ENCODE measurements at places on chromosomes 2 and 18. TPM values are rescaled to one million over a fixed set of nuclear protein-coding genes. Genes with fewer than 3 reads are reported as not detected.

ELOA2 gene
- total RNA-seq, result not detected

VWC2L gene
- total RNA-seq, result not detected

DNA sequence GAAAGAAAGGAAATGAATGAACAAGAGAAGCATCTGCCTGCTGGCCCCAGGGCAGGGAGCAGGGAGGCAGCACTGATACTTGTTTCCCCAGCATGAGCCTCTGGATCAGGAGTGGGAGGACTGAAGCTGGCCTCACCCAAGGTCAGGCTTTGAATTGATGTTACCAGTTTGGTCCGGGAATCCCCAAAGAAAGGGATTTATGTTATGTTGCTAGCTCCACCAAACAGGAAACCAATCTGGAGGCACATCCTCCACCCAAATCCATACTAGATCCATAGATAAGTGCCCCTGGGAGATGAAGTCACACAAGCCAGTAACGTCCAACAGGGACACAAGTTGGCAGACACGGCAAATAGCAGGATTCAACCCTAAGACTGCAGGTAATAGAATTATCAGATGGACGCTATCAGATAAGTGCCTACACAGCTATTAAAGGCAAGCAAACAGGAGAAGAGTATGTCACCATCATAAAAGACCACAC is 85.9 kb downstream of the MTCL1 start:
- no peak overlapping the region for H3K4me3 ChIP-seq
- H3K36me3 ChIP-seq, result no peaks in the 10 kb centered on the region
- H3K27ac ChIP-seq, result no peak overlapping the region
- H3K4me1 ChIP-seq, result no peaks in the 10 kb centered on the region

PDCD1 gene
- 0.07 TPM for total RNA-seq

DNA sequence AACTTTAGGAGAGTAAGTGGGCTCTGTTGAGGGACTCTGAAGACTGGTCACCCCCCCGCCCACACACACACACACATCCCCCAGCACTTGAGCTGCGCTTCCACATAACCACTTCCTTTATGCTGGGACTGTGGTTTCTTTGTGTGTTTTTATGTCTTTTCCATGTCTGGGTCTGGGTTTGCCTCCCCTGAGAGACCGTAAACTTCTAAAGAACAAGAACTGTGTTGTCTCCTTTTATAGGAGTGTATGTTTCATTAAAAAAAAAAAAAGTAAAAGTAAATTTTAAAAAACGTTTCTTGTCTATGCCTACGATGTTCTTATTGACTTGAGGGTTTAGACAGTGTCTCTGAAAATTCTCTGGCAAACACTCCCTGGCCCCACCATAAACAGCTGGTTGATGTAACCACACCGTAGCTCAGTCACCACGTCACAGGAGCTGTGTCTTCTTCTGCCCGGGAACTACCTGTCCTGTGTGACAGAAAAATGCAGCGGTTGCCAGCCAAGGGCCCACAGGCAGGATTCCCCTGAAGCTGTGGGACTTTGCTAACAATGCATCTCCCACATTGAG is 68.0 kb downstream of the KLHL29 start:
- no peaks in the 10 kb centered on the region for H3K36me3 ChIP-seq
- peaks cover 26% of the 10 kb centered on the region for H3K4me1 ChIP-seq
- no peaks in the 10 kb centered on the region for H3K27me3 ChIP-seq
- DNase-seq, result no peak
- H3K27ac ChIP-seq, result no peak overlapping the region
- no peak overlapping the region for H3K4me3 ChIP-seq

ANKRD29 gene
- total RNA-seq, result not detected

GRCh38 chr18:59555995-59556659 is 141.1 kb downstream of the CCBE1 start:
- H3K27ac ChIP-seq, result no peak overlapping the region
- H3K36me3 ChIP-seq, result no peaks in the 10 kb centered on the region
- H3K4me3 ChIP-seq, result no peak overlapping the region
- H3K4me1 ChIP-seq, result no peaks in the 10 kb centered on the region

PCARE gene
- total RNA-seq, result not detected

TP53I3 gene
- 3.4 TPM for total RNA-seq

KIAA2012 gene
- total RNA-seq, result 0.89 TPM

MORN2 gene
- total RNA-seq, result 13.5 TPM

SERPINB3 gene
- not detected for total RNA-seq

DNA sequence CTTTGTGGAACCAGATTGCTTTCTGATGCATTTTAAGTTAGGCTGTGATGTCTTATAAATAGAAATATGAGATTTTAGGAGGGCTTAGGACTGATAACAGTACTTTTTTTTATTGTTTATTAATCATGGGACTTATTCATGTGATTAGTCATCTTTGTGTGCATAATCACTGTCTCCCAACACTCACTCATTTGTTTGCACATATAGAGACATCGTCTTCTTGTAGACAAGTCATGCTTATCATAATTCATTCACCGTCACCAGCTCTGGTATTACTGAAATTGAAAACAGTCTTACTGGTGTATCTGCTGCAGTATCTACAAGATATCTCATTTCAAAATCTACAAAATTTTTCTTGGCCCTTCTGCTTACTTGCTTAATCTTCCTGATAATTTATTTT is 45.8 kb downstream of the WDR7 start:
- DNase-seq, result no peak
- no peaks in the 10 kb centered on the region for H3K4me1 ChIP-seq
- no peaks in the 10 kb centered on the region for H3K27me3 ChIP-seq
- H3K36me3 ChIP-seq, result no peaks in the 10 kb centered on the region
- no peak overlapping the region for H3K27ac ChIP-seq
- no peak overlapping the region for H3K4me3 ChIP-seq

- no peak overlapping the region for H3K27ac ChIP-seq
- H3K27me3 ChIP-seq, result no peaks in the 10 kb centered on the region
- no peak for DNase-seq
Measured at GRCh38 chr18:22344908-22345670, 72.6 kb downstream of the CTAGE1 start.

ACADL gene
- not detected for total RNA-seq

CMPK2 gene
- 26.6 TPM for total RNA-seq

DNA sequence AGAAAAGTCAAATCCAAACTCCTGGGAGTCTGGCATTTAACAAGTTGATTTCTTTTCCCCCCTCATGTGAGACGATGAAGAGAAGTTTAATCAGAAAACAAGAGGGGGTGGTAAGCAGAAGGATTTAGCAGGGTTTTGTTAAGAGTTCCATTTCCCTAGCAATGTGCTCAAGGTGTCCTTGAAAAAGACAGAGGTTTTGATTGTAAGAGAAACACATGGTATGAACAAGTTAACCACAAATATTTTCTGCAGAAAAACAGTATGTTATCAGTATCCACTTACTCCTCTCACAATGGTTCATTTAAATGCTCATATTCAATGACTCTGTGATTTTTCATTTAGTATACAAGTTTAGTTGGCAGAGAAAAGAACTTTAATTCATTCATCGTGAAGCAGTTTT is 26.8 kb downstream of the LAMA1 start:
- no peaks in the 10 kb centered on the region for H3K36me3 ChIP-seq
- no peaks in the 10 kb centered on the region for H3K27me3 ChIP-seq
- DNase-seq, result no peak
- no peak overlapping the region for H3K27ac ChIP-seq

DNA sequence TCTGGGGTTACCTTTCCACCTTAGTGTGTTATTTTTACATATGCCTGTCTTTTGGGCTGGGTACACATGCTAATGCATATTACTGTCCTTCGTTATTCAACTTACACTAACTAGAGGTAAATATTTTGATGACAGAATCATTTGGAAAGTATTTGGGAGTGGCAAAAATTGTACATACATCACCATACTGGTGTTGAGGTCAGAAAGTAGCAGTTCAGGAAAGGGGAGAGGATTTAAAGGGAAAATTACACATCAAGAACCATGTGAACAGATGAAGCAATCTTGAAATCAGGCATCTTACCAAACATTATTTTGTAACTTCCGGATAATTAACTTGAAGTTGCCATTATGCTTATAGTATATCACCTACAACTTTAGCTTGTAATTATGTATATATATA is 379.7 kb downstream of the RND3 start:
- DNase-seq, result no peak
- no peaks in the 10 kb centered on the region for H3K36me3 ChIP-seq
- no peak overlapping the region for H3K27ac ChIP-seq
- no peaks in the 10 kb centered on the region for H3K4me1 ChIP-seq

GRCh38 chr18:6752202-6752860 is 22.8 kb downstream of the ARHGAP28 start:
- H3K27ac ChIP-seq, result no peak overlapping the region
- H3K27me3 ChIP-seq, result no peaks in the 10 kb centered on the region
- no peaks in the 10 kb centered on the region for H3K36me3 ChIP-seq
- no peak for DNase-seq

GYPC gene
- 156 TPM for total RNA-seq

- DNase-seq, result no peak
- no peak overlapping the region for H3K27ac ChIP-seq
- H3K4me3 ChIP-seq, result no peak overlapping the region
- H3K4me1 ChIP-seq, result peaks cover 3% of the 10 kb centered on the region
- no peaks in the 10 kb centered on the region for H3K27me3 ChIP-seq
Measured at GRCh38 chr2:54604871-54605270, 118.6 kb upstream of the EML6 start.

- H3K36me3 ChIP-seq, result no peaks in the 10 kb centered on the region
- DNase-seq, result no peak
- H3K4me3 ChIP-seq, result no peak overlapping the region
- no peaks in the 10 kb centered on the region for H3K27me3 ChIP-seq
Measured at GRCh38 chr18:44815108-44815507, 134.4 kb downstream of the SETBP1 start.

TMEM247 gene
- not detected for total RNA-seq

- H3K4me1 ChIP-seq, result no peaks in the 10 kb centered on the region
- H3K27me3 ChIP-seq, result no peaks in the 10 kb centered on the region
- no peak for DNase-seq
- H3K36me3 ChIP-seq, result no peaks in the 10 kb centered on the region
Measured at GRCh38 chr2:237731663-237732062, 66.9 kb upstream of the RBM44 start.

- DNase-seq, result no peak
- no peak overlapping the region for H3K27ac ChIP-seq
- H3K27me3 ChIP-seq, result no peaks in the 10 kb centered on the region
- no peaks in the 10 kb centered on the region for H3K36me3 ChIP-seq
Measured at GRCh38 chr2:168050377-168050776, 197.0 kb downstream of the STK39 start.

UGGT1 gene
- 74.3 TPM for total RNA-seq

- H3K27ac ChIP-seq, result no peak overlapping the region
- no peak overlapping the region for H3K4me3 ChIP-seq
- peaks cover 11% of the 10 kb centered on the region for H3K4me1 ChIP-seq
- DNase-seq, result no peak
- no peaks in the 10 kb centered on the region for H3K27me3 ChIP-seq
Measured at GRCh38 chr2:57880967-57881366, 165.6 kb upstream of the VRK2 start.

- no peak overlapping the region for H3K4me3 ChIP-seq
- H3K4me1 ChIP-seq, result peaks cover 7% of the 10 kb centered on the region
Measured at GRCh38 chr2:143398781-143399180, 269.6 kb downstream of the ARHGAP15 start.

SERPINB12 gene
- total RNA-seq, result not detected

RMDN2 gene
- 2.5 TPM for total RNA-seq

DNA sequence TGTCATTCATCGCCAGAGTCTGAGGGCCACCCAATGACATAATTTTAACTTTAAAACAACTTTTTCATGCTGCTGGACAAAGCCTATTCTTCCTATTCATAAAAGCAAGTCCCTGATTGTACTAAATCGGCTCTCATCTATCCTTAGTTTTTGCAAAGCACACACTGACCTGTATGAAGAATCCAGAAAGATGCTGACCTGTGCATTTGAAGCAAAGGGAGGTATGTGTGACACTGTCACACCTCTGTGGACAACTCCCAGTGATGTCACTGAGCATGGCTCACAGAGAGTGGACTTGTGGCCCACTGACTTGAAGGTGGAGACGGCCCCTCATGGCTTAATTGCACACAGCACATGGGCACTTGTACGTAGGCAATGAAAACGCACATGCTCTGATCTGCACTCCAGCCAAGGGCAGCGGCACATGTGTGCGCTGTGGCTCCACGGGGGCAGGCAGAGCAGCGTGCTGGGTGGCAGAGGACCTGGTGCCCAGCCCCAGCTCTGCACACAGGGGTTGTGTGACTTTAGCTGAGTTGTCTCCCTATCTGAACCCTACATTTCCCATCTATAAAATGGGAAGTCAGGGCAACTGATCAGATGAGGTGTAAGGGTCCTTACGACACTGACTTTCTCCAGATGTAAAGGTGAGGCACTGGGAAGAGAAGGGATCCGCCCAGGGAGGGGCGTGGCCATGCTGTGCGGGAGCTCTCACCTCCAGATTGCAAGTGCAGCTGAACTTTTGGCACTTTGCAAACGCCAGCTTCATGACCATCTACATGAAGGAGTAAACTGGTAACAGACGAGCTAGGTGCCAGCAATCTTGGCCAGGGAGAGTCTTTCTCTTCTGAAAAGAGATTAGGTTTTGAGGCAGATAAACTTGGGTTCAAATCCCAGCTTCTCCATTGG is 14.3 kb upstream of the ODC1 start:
- no peaks in the 10 kb centered on the region for H3K36me3 ChIP-seq
- H3K4me1 ChIP-seq, result no peaks in the 10 kb centered on the region
- no peak overlapping the region for H3K4me3 ChIP-seq
- no peaks in the 10 kb centered on the region for H3K27me3 ChIP-seq
- no peak overlapping the region for H3K27ac ChIP-seq

DNA sequence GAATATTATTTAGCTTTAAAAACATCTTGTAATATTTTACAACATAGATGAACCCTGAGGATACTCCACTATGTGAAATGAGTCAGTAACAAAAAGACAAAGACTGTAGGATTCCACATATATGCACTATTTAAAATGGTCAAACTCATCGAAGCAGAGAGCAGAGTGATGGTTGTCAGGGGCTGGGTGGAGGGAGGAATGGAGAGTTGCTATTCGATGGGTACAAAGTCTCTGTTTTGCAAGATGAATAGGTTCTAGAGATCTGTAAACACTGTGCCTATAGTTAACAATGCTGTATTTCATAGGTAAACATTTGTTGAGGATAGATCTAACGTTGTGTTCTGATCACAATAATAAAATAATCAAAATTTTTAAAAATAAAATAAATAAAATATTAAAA is 1675.9 kb upstream of the CELF4 start:
- DNase-seq, result no peak
- H3K27ac ChIP-seq, result no peak overlapping the region
- no peaks in the 10 kb centered on the region for H3K4me1 ChIP-seq
- no peak overlapping the region for H3K4me3 ChIP-seq

DNA sequence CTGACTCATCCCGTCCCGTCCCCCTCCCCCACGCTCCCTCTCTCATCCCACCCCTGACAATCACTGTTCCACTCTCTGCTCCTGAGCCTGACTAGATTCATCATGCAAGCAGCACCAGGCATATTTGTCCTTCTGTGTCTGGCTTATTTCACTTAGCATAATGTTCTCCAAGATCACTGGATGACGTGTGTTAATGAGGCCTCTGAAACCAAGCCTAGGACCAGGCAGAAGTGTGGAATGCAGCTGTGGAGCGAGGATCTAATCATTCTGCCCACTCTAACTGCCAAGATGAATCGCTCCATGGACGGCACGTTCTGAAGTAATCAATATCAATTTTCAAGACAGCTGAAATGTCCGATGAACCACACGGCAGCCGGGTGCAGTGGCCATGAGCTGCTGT is 122.4 kb upstream of the ZNF236 start:
- H3K4me3 ChIP-seq, result no peak overlapping the region
- H3K27ac ChIP-seq, result no peak overlapping the region
- DNase-seq, result no peak
- H3K27me3 ChIP-seq, result no peaks in the 10 kb centered on the region
- H3K4me1 ChIP-seq, result no peaks in the 10 kb centered on the region

- no peak overlapping the region for H3K27ac ChIP-seq
- no peak overlapping the region for H3K4me3 ChIP-seq
- H3K27me3 ChIP-seq, result no peaks in the 10 kb centered on the region
- no peaks in the 10 kb centered on the region for H3K36me3 ChIP-seq
- H3K4me1 ChIP-seq, result no peaks in the 10 kb centered on the region
- DNase-seq, result no peak
Measured at GRCh38 chr18:25033747-25034471, 318.1 kb downstream of the ZNF521 start.

MAP3K19 gene
- not detected for total RNA-seq

KLHL14 gene
- 17.2 TPM for total RNA-seq
